ENCODE measurements at places on chromosomes 6 and 20. TPM values are rescaled to one million over a fixed set of nuclear protein-coding genes. Genes with fewer than 3 reads are reported as not detected.
A peak's percentile ranks its signal among the peaks of the same experiment; 100 is the strongest.

DNA sequence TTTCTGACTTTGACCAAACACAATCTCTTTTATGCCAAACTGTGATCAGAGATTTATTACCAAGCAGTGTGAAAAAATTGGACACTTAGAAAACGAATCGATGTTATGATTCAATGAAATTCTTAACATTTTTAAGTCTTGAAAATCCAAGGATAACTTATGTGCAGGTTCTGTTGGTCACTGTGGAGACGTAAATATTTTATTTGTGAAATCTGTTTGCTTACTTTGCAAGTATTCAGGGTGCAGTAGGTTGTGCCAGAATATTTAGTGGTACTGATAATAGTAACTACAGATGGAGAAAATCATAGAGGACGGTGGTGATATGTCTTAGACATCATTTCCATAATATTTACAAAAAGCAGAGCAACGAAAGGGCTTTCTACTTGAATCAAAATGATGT is 97.3 kb downstream of the BMP2 start:
- no peaks in the 10 kb centered on the region for H3K4me1 ChIP-seq
- no peak overlapping the region for H3K4me3 ChIP-seq
- DNase-seq = no peak
- no peak overlapping the region for H3K27ac ChIP-seq

DNA sequence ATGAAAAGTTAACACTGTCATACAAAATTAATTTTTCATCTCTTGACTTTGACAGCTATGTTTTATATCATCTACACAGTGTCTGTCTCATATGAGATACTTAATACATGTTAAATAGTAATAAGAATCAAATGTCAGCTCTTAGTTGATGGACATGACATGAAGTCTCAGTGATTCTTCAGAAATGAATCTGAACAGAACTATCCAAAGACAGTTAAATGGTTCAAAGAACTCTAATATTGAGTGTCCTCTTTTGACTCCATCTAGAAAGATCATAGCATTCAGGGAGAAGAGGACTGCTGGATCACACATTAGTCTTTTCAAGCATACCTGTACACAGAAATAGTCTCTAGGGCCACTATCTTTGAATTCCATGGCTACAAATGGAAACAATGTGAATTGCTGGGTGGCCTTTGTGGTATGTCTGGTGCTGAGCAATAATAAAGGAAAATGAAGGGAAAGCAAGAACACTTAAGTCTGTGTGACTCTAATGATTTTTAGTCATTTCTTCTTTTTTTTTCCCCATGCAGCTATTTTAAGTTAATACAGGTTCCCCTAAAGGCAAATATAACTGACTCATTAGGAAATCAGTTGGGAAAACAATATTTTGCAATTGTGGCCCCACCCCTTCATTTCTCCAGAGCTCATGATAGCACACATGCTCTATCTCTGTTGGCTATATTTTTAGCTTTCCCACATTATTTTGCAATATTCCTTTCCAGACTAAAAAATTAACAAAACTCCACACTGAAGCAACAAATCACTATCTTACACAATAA is 367.5 kb downstream of the GRIK2 start:
- DNase-seq = no peak
- no peak overlapping the region for H3K27ac ChIP-seq
- no peaks in the 10 kb centered on the region for H3K36me3 ChIP-seq
- no peaks in the 10 kb centered on the region for H3K27me3 ChIP-seq
- no peaks in the 10 kb centered on the region for H3K4me1 ChIP-seq
- H3K4me3 ChIP-seq = no peak overlapping the region

GRCh38 chr6:15473741-15474161 is 189.1 kb downstream of the DTNBP1 start:
- DNase-seq = no peak
- H3K4me1 ChIP-seq = peaks cover 3% of the 10 kb centered on the region
- no peaks in the 10 kb centered on the region for H3K27me3 ChIP-seq
- H3K36me3 ChIP-seq = peaks cover 42% of the 10 kb centered on the region
- H3K27ac ChIP-seq = no peak overlapping the region
- no peak overlapping the region for H3K4me3 ChIP-seq

DNA sequence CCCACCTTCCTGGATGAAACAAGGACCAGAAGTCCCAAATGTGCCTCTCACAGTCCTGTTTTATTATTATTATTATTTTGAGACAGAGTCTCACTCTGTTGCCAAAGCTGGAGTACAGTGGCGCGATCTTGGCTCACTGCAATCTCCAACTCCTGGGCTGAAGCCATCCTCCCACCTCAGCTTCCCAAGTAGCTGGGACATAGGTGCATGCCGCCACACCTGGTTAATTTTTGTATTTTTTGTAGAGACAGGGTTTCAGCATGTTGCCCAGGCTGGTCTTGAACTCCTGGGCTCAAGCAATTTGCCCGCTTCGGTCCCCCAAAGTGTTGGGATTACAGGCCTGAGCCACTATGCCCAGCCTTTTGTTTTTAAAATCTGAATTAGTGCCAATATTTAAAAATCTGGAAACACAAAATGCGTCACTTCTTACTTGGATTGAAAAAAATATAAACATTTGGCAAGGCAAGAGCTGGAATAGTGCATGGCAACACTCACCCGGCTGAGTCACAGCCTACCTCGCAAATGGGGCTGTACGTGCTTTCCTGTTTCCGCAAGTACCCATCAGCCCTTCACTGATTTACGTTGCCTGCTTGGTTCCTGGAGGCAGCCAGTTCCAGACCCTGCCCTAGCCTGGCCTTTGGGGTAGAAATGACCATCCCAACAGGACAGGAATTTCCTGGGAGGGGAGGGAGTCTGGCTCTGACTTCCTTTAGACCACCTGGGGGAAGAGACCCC is 6.3 kb downstream of the SDCBP2 start:
- H3K4me3 ChIP-seq = no peak overlapping the region
- peaks cover 3% of the 10 kb centered on the region for H3K36me3 ChIP-seq
- no peaks in the 10 kb centered on the region for H3K27me3 ChIP-seq
- no peak for DNase-seq
- peaks cover 22% of the 10 kb centered on the region for H3K4me1 ChIP-seq

GJE1 gene
- total RNA-seq = not detected

DNA sequence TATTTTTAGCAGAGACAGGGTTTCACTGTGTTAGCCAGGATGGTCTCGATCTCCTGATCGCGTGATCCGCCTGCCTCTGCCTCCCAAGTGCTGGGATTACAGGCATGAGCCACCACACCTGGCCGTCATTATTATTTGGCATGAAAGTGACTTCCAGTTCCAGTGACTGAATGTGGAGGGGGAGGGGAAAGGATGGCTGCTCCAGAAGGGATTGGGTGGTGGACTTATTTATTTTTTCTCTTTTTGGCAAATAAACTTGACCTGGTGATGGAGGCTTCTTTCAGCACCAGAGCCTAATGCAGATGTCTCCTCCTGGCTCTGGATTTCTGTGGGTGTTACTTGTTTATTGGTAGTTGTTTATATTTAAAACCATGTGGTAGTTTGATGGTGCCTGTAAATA is 16.9 kb upstream of the SLC22A23 start:
- no peaks in the 10 kb centered on the region for H3K36me3 ChIP-seq
- peaks cover 3% of the 10 kb centered on the region for H3K27me3 ChIP-seq
- no peaks in the 10 kb centered on the region for H3K4me1 ChIP-seq

DNA sequence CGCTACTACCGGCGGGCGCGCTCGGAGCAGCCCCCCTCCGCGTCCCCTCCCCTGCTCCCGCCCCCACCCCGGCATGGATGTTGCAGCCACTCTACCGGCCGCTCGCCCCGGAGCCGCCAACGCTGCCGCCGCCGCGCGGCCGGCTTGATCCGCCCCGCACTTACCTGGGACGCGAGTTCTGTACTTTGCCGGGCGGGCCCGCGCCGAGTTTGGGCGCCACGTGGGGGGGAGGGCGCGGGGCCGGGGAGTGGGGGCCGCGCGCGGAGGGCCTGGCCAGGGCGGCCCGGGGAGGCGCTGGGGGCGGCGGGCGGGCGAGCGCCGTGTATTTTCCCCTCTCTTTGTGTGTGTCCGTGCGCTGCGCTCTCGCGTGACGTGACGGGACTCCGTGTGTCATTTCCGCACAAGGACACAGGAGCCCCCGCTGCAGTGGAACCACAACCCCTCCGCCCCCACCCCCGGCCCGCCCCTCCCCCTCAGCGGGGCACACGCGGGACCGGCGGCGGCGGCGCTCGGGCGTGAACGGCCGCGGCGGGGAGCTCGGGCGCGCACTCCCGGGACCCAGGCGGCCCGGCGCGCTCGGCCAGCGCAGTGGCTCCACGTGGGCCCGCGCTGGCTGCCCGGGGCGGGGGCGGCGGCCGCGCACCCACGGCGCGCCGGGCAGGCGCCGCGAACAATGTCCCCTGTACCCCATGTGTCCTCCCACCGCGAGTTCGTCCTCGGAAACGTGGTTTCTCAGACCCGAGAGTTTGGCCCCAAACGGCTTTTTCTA is at the start of gene BEND3:
Gene BEND3, minus strand, starts transcription at position 590 of the 769 bp plus-strand sequence. CDS start 16,230 bp downstream, outside the sequence.
- peaks cover 13% of the 10 kb centered on the region for H3K27me3 ChIP-seq
- H3K27ac ChIP-seq = peak within 1 kb of the TSS; percentile 25
- DNase-seq = peak; percentile 53
- H3K4me3 ChIP-seq = peak within 1 kb of the TSS; percentile 74

Measured in activated CD8-positive, alpha-beta T cell treated with anti-CD3 and anti-CD28 coated beads, Interleukin-2, amount 10 ng/mL, durations not matched to agents 7 days and 5 days (primary cell).